ENCODE measurements at places on chromosomes 5 and 9.

- no peak for DNase-seq
These were observed 2.3 kb downstream of the TPRN start for GRCh38 chr9:137198051-137198901.

DNA sequence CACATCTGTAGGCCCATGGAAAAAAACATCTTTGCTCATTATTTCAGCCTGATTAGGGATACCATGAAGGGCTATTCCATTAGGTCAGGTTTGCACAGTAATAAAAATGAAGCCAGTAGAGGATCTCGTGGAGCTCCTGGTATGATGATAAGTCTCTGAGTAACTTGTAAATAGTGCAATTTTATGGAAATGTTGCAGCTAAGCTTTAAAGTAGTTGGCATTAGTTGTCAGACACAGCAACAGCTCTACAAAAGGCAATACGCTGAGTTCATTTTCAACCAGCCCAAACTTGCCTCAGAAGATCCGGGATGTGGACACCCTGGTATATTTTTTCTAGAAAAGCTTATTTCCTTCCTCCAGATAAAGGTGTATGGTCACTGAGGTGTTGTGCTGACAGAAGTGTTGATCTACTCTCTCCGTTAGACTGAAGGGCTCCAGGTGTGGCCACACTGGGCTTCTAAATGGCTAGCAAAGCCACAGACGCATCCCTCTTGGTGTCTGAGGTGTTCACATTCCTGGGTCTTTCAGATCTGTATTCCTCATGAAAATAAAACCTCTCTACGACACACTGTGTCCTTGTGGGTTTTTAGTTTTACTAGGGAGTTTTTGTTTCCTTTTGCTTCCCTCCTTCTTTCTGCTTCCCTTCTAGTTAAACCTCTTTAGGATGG is 141.6 kb downstream of the GHR start:
- no peak for DNase-seq

DNA sequence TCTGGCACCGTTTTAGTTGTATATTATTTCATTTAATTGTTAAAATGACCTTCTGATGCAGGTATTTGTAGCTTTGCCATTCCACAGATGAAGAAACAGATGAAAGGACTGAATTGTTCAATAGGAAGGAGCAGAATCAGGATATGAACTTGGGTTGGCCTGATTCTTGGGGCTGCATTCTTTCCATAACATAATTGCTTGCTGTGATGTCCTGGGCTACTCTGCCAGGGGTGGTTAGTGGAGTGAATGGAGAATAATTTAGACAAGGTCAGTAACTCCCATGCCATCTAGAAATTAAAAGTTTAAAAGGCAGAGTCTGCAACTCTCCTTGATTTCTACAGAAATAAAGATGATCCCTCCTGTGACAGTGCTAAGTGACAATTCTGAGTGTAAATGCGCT is 15.9 kb downstream of the TLR4 start:
- DNase-seq: no peak

- no peak for DNase-seq
These were observed 385.7 kb downstream of the BNC2 start for GRCh38 chr9:16484744-16485143.

Data from activated CD4-positive, alpha-beta memory T cell treated with anti-CD3 and anti-CD28 coated beads for 36 hours (primary cell).